ENCODE measurements at places on chromosomes 12 and 14.

GRCh38 chr12:19681007-19681406, 241.7 kb downstream of the AEBP2 start:
- DNase-seq = no peak

- DNase-seq = peak; percentile 63
Observed at GRCh38 chr14:72443991-72444441, 449.9 kb downstream of the DPF3 start.

- DNase-seq = no peak
Observed at GRCh38 chr12:15520083-15520482, 197.8 kb downstream of the PTPRO start.

DNA sequence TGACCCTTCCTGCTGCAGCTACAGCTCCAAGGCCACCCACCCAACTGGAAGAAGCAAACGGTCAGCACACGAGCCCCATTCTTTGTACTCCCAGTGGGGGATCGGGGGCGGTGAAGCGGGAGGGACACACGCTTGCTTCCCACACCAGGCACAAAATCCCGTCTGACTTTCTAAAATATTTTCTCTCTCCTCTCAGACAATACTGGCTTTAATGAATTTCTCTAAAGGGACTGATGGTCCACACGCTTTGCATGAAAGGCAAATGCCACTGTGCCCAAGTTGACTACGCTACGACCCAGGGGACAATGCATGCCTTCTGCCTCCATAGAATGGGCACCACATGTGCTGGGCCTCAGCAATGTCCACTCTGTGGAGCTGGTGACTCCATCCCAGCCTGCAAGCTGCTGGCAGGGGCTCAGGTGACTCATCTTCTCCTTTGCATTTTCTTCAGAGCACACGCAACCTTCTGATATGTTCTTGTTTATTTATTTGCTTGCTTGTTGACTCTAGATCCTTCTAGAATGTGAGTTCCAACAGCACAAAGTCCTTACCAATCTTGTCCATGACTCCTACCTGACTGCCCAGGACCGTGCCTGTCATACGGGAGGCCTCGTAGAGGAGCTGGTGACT, 15.6 kb downstream of the SYNE3 start:
- no peak for DNase-seq

DNA sequence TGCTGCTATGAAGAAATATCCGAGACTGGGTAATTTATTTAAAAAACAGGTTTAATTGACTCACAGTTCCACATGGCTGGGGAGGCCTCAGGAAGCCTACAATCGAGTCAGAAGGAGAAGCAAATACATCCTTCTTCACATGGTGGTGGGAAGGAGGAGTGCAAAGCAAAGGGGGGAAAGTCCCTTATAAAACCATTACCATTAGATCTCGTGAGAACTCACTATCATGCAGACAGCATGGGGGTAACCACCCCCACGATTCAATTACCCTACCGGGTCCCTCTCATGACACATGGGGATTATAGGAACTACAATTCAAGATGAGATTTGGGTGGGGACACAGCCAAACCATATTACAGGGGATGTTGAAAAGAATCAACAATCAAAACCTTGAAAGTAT, 74.9 kb downstream of the PPM1H start:
- no peak for DNase-seq

DNA sequence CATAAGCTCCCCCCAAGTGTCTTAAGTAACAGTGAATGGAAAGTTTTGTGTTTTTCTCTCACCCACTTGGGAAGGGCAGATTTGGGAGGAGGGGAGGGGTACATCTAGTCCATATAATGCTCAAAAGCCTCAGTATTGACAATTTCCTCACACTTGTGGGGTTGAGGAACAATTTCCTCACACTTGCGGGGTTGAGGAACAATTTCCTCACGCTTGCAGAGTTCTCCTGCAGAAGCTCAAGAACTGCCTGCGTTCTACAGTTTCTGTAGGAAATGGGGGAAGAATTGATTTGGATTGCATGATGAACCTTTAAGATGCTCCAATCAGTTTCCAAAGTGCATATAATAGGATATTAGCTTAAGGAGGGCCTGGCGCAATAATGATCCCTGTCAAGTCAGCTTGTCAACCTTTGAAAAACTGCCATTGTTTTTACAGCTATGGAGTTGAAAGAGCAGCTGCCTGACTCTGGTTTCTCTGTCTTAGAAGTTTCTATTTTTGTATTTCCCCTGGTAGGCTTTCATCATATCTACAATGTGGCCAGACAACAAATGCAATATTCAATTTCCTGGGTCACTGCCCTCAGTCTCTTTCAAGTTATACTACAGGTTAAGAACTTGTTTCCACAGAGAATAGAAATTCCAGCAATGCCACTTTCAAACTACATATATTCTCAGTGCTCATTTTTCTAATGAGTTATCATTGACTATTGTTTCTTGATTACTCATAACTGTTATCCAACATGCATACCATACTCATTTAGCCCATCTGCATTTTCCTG, 66.5 kb downstream of the PLEKHG7 start:
- no peak for DNase-seq

DNA sequence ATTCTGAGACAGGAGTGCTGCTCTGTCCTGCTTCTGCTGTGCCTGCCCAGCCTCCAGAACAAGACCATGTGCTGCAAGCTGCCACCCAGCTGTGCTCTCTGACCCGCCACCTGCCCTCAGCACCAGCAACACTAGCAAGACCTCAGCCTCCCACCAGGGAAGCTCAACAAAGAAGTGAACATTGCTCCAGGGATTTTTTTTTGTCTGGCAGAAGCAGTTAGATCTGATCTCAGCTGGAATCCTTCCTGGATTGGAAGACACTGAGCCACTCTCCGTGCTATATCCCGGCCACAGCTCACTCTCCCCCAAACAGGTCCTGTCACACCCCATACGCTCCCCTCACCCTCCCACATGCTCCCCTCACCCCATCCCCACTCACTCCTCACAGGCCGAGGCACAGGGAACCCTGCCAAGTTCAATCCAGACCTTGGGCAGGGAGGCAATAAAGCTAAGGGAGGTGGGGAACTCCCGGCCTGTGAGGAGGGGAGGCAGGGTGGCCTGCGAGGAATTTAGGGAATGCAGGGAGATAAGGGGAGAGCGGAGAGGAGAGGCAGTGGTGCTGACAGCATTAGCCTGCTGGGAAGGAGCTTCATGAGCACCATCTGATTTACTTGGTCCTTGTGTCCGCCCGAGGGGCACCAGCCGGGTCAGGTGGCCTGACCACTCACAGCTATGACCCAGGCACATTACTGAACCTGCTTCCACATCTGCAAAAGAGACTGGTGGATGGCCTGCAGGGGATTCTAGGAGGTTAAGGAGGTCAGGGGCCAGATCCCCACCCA, 29.7 kb downstream of the CCDC85C start:
- no peak for DNase-seq

DNA sequence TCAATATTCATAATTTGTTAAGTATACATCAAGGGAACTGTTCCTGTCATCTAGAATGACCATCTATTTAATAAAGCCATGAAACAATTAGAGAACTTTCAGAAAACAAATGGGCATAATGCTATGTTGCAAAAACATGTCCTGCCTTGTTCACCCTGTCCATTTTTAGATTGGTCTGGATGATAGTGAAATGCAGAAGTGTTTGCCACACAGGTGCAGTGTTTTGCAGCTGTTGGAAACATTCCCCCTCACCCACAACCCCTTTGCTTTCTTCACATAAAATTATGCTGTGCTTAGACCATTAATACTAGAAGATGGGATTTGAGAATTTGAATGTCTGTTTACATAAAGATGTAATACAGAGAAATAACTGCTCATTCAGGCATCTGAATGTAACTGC, 36.5 kb downstream of the LEMD3 start:
- no peak for DNase-seq

GRCh38 chr12:20946732-20947131, 136.2 kb downstream of the SLCO1B3 start:
- no peak for DNase-seq

DNA sequence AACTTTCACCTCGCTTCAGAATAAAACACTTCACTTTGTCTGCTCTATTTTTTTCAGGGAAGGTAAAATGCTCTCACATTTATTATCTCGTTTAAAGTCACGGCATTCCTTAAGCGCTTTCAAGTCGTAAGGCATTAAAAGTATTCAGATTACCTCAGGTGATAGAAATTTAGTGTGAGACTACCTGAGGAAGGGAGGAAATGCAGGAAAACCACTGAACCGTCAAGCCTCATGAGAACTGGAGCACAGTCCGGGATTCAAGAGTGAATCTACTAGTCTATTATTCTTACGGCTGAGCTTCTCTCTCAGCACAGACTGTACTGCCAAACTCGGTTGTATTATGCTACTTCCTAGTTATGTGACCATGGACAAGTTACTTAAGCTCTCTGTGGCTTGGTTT, 8.3 kb upstream of the PPFIBP1 start:
- DNase-seq = no peak

GRCh38 chr12:42326541-42327226, 717 bp downstream of the PPHLN1 start:
- no peak for DNase-seq

DNA sequence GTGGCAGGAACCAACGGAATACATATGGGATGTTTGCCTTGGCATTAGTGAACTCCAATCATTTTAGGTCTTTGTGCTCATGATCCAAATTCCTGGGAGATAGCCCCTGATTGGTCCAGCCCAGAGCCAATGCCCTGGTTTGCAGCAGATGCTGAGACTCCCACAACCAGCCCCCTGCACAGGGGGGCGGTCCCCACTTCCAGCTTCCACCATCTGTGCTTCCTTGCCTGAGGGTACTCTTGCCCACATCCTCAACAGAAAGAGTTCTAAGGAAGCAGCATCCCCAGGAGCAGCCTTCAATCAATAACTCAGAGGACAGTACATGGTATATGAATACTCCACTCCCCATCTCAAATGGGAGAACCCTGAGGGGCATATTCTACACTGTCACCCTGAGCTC, 39.7 kb upstream of the FICD start:
- no peak for DNase-seq
